Spinal cord (tissue), 10 donors: ENCODE measurements at places on chromosomes 4 and X. TPM values are rescaled to one million over a fixed set of nuclear protein-coding genes. Genes with fewer than 3 reads are reported as not detected.

The SSX2 gene
- total RNA-seq: not detected

- no peak for DNase-seq
Measured at GRCh38 chrX:31232506-31232905, 160.7 kb upstream of the FTHL17 start.

GRCh38 chr4:124432500-124432899 is 280.0 kb downstream of the ANKRD50 start:
- DNase-seq: no peak

The HTN3 gene
- not detected for total RNA-seq

- no peak for DNase-seq
Measured at GRCh38 chr4:40204507-40205258, 7.9 kb downstream of the RHOH start.

The ANKRD50 gene
- total RNA-seq: 46.8 TPM

DNA sequence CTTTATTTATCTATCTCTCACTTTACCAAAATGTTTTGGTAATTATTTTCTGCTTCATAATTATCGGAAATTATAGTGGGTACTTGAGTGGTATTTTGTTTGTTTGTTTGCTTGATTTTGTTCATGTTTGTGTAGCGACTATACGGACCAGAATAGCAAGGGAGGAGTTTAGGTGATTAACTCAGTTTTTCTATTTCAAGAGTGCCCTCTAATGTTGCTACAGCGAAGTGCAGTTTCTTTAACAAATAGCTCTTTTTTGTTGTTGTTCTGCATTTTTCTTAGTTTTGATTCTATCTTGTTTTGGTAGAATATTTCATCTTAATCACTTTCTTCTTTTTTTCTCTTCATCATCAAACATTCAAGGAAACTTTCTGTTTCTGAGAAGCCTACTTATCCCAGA is 40.8 kb upstream of the QRFPR start:
- peak; percentile 11 for DNase-seq

The PNMA6F gene
- total RNA-seq: 3.7 TPM

GRCh38 chr4:3530663-3531254 is 1.5 kb downstream of the LRPAP1 start:
- DNase-seq: no peak

GRCh38 chr4:155819066-155819465 is 47.0 kb downstream of the ASIC5 start:
- no peak for DNase-seq

The NPY1R gene
- total RNA-seq: 24.4 TPM

The ELMOD2 gene
- 37.8 TPM for total RNA-seq

DNA sequence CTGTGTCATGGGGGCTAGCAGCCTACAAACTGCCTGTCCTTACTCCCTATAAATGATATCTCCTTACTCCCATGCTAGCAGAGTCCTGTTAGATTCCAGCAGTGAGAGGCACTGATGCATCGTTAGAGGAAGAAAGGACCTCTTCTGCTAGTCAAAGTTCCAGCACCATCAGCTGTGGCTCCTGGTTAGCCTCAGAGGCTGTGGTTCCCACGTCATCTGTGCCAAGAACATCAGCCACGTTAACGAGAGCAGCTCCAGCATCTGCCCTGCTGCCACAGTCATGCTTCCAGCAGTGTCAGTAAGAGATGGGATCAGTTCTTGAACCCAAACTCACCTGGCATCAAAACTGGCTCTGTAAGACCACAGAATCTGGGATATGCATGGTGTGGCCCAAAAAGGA is 88.5 kb downstream of the SLC2A9 start:
- no peak for DNase-seq

The PLK4 gene
- 11.5 TPM for total RNA-seq

GRCh38 chrX:9465380-9466123 is 694 bp downstream of the TBL1X start:
- DNase-seq: no peak
